ENCODE measurements at places on chromosomes 7 and 10.

DNA sequence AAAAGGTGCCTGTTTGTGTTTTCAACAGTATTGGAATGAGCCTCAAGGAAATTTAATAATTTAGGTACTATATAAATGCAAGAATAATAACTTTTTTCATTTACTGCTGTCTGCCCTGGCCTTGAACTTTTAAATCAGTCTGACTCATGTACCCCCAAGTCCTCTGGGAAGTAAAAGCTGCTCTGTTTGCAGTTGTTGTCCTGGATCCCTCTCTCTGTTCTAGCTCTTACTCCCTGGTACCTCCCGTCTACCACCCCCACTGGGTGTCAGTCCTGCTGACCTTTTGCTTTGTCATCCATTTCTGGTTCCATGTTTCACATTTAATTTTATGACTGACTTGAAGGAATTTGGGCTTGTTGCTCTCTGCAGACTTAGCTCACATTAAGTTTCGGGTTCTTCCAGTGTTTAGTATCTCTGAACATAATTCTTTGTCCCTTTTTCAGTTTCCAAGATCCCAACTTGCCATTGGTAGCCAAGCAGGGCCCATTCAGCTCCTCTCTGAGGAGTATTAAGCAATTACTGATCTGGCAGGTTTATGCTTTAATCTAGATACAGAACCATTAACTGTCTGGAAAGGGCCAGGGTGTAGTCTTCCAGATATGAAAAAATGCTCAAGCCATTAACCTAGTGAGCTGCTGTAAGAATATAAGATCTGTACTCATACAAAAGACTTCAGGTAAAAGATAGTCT is 208.7 kb upstream of the FAM3C start:
- no peak for DNase-seq

DNA sequence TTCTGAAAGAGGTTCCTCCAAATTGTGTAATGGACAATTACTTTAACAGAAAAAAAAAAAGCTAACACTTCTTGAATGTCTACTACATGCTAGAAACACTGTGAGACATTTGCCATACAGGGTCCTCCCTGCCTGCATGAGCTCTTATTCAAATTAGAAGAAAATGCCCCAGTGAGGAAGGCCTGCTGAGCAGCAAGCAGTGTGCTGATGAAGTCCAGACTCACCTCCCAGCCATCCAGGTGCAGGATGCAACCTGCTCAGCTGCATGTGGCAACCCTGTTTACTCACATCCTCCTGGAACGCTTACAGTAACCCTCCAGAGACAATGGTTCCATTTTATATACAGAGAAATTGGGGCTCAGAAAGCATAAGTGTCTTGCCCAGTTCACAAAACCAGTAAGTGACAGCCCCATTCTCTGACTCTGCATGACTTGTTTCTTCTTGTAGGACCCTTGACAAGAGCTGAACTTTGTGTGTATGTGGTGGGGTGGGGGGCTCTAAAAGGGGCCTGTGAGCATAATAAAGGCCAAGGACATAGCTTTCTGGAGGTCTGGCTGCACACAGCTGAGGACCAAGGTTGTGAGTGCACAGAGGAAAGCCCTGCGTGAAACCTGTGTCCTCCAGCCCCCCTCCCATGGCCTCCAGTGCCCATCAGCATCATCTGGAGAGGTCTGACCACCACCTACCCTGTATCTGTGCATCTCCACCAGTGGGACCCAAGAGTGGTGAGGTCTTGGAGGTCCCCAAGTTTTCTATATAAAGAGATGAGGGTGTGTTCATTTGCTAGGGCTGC is 387.8 kb downstream of the GRID1 start:
- no peak for DNase-seq

GRCh38 chr10:126421756-126422256 is 33.5 kb upstream of the ADAM12 start:
- DNase-seq, result no peak

DNA sequence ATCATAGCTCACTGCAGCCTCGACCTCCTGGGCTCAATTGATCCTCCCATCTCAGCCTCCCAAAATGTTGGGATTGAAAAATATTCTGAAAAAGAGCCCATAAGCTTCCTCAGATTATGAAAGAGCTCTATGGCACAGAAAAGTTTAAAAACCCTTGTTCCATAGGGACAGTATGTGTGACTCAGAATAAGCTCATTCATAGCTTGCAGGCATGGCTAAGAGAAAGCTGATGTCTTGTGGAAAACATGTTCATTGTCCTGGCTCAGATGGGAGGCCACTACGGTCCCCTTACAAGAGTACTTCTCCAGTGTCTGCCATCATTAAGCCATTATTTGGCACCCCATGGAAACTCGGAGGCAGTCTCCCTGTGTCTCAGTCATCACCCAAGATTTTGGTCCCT is 64.0 kb downstream of the CCDC3 start:
- no peak for DNase-seq

GRCh38 chr10:19628767-19629560 is 187.3 kb upstream of the PLXDC2 start:
- no peak for DNase-seq

DNA sequence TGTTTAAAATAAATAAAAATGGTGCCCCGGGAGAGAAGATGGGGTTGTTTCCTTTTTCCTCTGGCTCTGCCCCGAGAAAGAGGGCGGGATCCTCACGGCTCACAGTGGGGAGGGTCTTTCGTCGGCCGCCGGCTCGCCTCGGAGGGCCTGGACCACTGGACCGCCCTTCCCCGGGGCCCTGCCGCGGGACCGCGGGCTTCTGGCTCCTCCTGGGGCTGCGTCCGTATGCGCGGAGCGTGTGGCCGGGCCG is 3.5 kb upstream of the IGF2BP3 start:
- DNase-seq, result no peak

- peak; percentile 72 for DNase-seq
Observed at GRCh38 chr10:128064108-128064969, 61.9 kb downstream of the MKI67 start.

DNA sequence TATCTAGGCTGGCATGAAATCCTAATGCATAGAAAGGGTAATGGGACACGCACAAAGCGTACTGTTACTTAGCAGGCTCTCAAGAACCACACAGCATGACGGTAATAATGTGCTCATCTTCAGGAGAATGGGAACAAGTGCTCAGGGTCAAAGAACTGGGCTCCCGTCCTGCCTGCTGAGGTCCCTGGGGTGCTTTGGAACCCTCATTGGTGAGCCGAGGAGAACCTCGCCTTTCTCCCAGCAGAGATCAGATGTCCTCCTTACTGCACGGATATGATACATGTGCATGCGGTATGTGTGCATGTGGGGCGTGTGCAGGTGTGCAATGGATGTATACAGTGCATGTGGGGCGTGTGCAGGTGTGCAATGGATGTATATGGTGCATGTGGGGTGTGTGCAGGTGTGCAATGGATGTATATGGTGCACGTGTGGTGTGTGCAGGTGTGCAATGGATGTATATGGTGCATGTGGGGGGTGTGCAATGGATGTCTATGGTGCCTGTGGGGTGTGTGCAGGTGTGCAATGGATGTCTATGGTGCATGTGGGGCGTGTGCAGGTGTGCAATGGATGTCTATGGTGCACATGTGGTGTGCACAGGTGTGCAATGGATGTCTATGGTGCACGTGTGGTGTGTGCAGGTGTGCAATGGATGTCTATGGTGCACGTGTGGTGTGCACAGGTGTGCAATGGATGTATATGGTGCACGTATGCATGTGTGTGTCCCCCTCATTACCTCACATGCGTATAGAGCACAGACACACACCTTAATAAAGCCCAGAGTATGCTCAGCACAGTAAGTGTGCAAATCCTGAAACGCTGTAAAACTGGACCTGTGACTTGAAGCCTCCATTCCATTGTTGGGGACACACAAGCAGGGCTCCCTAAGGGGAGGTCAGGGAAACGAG is 336.3 kb downstream of the PTPRN2 start:
- DNase-seq, result no peak

DNA sequence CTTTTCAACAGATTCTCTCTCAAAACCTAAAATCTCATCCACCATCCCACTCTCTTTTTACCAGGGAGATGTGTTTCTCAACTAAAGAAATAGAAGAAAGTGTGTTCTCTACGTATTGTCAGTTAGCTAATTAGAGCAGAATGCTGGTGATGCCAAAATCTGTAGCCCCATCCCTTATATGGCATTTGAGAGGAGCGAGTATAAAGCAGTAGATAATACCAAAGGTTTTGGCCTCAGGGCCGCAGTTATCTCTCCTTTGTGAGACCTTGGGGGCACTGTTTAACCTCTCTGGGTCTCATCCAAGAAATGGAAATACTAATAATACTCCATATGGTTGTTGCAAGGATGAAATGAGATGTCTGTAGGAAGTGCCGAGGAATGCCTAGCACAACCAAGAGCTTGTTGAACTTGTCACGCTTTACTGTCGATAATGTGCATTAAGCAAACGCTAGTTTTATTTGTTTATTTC is 456 bp upstream of the DLD start:
- DNase-seq, result no peak
